Renal pelvis (tissue), 12 donors: ENCODE measurements at places on chromosomes 4 and X.

- peak; percentile 80 for DNase-seq
These were observed 720 bp downstream of the RPL10 start for GRCh38 chrX:154398668-154399526.

DNA sequence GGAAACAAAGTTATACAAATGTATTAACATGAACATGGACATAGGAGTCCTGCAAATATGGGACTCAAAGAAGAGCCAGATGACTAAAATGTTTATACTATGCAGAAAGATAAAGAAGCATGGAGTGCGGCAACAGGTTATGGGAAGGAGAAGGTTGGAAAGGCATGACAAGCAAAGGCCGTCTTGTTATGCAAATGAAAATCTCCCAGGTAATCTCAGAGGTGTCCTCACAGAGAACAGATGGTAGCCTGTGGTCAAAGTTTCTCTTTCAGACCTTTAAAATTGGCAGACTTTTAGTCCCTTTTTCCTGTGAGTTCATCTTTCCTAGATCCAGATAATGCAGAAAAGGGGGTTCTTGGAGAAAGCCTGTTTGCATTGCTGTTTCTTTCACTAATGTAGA is 116.4 kb upstream of the BEND4 start:
- no peak for DNase-seq

GRCh38 chr4:105708181-105709080 is at the start of the genes GSTCD and INTS12:
Gene GSTCD, plus strand, starts transcription at chr4:105708784. Its CDS starts 8,830 bp downstream, at chr4:105717614.
Gene INTS12, minus strand, starts transcription at chr4:105708689. Its CDS starts 8,684 bp downstream, at chr4:105700005.
- DNase-seq: peak; percentile 95

DNA sequence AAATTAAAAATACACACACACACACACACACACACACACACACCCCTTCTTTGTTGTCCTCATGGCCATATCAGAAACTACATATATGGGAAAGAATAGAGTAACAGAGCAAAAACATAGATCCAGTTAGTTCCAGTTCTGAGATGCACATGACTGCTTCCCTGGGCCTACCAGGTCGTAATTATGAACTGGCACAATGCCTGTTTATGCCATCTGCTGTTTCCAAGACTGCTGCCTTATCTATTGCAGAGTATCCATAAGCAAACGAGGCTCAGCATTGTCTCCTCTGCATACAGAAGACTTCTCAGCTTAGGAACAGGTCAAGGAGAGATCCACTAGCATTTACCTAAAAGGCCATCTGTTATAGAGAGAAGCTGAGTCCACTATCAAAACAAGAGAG is 789.0 kb downstream of the TECRL start:
- no peak for DNase-seq

DNA sequence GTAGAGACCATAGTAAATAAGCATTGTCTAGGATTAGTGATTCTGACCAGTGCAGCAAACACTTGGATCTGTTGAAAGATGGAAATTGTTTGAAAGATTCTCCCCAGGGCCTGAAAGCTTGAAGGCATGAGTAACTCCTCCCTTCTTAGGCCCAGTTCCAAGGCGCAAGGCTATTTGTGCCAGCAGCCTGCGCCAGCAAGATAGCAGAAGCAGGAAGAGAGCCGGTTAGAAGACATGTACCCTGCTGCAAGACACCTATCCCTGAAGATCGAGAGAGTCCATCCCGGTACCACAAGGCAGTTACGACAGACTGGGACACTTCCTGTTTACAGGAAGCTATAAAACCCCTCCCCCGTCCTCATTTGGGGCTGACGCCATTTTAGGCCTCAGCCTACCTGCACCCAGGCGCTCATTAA is 72.4 kb upstream of the JADE1 start:
- DNase-seq: no peak

GRCh38 chr4:76548704-76549103 is 113.7 kb downstream of the SHROOM3 start:
- no peak for DNase-seq

DNA sequence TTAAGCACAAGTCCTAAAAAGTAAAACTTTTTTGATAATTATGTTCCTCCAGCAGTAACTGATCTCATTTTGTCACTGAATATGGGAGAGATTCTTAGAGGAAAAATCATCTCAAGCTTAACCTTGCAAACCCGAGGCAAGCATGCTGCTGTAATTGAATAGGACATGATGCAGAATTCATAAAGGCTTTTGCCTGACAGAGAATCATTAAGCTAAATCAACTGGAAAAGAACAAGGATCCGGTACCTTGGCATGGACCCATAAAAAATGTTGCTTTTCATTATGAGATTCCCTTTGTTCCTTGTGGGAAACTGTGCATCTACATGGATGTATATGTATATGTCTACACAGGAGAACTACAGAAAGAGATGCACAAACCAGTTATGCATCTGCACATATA is 149.1 kb downstream of the PAPSS1 start:
- DNase-seq: no peak

DNA sequence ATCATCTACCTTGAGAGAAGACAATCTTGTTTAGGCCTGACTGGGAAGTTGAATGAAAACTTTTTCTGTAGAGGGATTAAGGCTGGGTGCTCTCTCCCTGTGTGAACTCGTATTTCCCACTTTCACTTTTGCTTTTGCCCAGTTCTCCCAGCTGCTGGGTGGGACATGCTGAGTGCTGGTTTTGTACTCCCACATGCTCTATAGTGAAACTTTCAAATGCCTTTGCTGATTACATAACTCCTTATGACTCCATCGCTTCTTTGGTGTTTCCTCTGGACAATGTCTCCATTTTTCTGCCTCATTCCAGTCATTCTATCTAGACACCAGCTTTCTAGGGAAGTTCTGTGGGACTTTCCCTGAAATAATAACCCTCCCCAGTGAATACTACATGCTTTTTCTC is 100.5 kb downstream of the CLNK start:
- DNase-seq: no peak

DNA sequence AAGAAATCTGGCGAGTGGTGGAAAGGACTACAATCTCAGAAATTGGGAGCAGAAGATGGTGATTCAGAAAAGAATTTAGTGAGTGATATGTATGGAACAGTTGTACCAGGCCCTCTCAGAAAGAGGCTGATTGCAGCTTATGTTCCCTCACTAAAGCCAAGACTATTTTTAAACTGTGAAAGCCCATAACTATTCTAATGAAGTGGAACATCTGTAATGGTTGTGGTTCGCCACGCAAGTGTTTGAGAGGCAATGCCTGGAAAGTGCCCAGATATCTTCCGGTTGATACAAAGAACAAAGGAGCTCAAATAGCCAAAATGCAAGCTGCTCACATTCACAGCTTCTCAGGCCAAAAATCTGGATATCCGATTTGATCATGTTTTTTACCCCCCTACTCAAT is 1250.7 kb downstream of the RAPGEF2 start:
- DNase-seq: no peak

GRCh38 chr4:10201381-10202223 is 85.0 kb upstream of the WDR1 start:
- DNase-seq: no peak

- no peak for DNase-seq
These were observed 150.8 kb upstream of the BOD1L1 start for GRCh38 chr4:13778367-13778766.

GRCh38 chr4:53169695-53170617 is 195.9 kb downstream of the SCFD2 start:
- no peak for DNase-seq
